Brain microvascular endothelial cell (primary cell): ENCODE measurements at places on chromosomes 5 and 9.

- DNase-seq: no peak
Measured at GRCh38 chr5:175394601-175395000, 49.4 kb downstream of the DRD1 start.

GRCh38 chr5:144183254-144183889 is 12.7 kb downstream of the KCTD16 start:
- DNase-seq: no peak

DNA sequence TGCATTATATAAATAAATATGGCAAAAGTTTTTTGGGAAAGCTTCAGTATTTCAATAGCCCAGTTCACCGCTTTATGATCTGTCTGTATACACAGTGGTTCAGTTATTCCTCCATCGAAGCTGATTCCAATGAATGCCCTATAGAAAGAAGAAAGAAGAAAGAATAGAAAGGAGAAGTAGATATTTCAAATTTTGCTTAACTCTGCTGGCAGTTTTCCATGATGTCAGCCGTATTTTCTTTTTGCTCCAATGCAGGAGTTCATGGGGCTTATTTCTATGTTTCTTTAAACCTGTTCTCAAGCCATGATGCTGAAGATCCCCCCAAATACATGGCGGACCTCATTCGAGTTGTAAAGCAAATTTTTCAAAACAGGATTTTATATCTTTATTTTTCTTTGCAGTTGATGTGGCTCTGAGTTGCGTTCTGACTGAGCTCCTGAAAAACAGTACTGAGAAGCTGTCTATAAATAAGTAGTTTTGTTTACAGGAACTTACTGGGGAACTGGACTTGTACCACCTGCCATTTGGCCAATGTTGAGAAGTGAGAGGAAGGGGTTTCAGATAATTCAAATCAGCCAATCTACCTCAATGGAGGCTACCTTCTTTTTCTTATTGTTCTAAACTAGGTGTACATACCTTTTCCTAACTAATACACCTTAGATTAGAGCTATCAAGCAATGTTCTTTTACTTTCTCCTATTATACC is 418.5 kb upstream of the MEF2C start:
- no peak for DNase-seq

- DNase-seq: no peak
Measured at GRCh38 chr5:115772731-115773475, 43.6 kb downstream of the CDO1 start.

GRCh38 chr9:95756986-95757385 is 118.5 kb upstream of the ERCC6L2 start:
- DNase-seq: peak; percentile 25

DNA sequence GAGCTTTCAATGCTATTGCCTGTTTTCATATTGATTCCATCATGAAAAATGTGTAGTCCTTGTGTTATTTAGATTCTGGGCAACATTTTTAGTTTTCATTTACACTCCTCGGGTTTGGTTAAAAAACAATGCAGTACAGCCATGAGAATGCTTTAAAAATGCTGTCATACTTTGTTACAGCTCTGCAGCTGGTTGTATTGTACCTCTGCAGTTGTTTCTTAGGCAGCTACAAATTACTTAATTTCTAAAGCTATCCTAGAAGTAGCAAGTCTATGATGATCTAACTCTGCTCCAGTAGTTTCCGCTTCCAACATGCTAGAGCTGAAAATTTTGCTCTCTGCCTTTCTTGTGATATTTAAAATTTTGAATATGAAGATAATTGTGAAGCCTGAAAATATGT is 20.2 kb downstream of the SNX18 start:
- DNase-seq: no peak

DNA sequence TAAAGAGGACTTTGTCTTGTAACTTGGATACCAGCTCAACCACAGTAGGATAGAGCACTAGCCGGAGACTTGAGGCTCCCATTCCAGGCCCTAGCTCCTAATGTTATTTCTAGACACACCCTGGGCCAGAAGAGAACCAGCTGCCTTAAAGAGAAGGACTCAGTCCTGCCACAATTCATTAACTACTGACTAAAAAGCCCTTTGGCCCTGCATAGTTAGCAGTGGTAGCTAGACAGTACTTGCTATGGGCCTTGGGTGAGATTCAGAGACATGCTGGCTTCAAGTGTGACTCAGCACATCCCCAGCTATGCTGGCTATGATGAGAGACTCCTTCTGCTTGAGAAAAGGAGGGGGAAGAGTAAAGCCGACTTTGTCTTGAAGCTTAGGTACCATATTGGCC is 47.3 kb downstream of the TMEM167A start:
- DNase-seq: peak; percentile 68

DNA sequence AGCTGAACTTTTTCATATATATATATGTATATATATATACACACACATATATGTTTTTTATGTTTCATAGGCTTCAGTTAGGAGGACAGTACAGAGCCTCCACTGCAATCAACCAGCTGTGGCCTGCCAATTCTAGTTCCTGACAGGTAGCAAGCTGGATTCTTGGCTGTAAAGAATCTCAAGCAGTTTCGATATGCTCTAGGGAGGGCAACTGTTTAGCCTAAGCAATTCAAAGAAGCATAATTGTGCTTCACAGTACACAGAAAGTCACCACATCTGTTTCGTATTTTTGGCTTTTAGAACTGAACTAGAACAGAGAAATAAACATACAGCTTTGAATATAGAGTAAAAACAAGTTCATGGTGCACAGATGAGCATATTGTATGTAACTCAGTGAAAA is 152.4 kb upstream of the ARRDC3 start:
- no peak for DNase-seq

DNA sequence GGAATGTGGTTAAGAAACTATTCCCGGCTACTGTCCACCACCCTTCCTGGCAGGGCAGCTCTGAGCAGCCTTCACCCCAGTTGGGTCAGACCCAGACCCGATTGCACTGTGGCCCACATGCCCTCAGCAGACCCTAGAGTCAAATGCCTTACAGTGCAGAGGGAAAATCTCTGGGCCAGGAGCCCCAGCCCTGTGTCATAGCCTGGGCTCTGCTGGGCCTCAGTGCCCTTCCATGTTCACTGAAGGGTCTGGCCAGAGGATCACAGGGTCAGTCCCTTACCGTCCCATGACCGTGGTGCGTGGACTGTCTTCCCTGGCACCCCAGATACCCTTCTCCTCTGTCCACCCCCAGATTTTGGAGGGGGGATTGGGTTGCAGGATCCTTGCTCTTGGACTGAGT is 73.5 kb upstream of the COL5A1 start:
- no peak for DNase-seq

DNA sequence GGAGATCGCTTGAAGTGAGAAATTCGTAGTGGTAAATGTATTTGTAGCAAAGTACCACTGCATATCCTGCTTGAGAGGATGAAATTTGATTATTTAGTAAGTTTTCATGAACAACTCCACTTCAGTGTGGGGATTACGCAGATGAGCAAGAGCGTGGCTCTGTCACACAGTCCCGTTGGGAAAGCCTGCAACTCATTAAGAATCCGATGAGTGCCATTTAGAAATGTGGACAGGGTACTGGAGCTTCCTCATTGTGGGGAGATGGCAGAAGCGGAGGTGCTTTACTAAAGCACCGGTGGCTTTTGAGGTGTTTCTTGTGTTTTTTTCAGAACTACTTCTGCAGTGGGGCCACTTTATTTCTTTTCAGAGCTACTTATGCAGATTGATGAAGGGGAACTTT is 1.4 kb downstream of the TJP2 start:
- no peak for DNase-seq

GRCh38 chr9:4738866-4739586 is 2.0 kb downstream of the AK3 start:
- no peak for DNase-seq

- DNase-seq: peak; percentile 69
Measured at GRCh38 chr5:55438998-55439397, 95.8 kb downstream of the PLPP1 start.

- DNase-seq: no peak
Measured at GRCh38 chr9:12826924-12827565, 52.2 kb downstream of the LURAP1L start.

GRCh38 chr9:124450241-124450924 is at the start of gene ADGRD2:
Gene ADGRD2, plus strand, starts transcription at chr9:124450451. Its CDS starts 1,216 bp downstream, at chr9:124451667.
- DNase-seq: peak; percentile 5

- DNase-seq: no peak
Measured at GRCh38 chr9:38355115-38355514, 37.4 kb upstream of the ALDH1B1 start.

- DNase-seq: no peak
Measured at GRCh38 chr5:113031557-113031956, 55.0 kb downstream of the DCP2 start.

DNA sequence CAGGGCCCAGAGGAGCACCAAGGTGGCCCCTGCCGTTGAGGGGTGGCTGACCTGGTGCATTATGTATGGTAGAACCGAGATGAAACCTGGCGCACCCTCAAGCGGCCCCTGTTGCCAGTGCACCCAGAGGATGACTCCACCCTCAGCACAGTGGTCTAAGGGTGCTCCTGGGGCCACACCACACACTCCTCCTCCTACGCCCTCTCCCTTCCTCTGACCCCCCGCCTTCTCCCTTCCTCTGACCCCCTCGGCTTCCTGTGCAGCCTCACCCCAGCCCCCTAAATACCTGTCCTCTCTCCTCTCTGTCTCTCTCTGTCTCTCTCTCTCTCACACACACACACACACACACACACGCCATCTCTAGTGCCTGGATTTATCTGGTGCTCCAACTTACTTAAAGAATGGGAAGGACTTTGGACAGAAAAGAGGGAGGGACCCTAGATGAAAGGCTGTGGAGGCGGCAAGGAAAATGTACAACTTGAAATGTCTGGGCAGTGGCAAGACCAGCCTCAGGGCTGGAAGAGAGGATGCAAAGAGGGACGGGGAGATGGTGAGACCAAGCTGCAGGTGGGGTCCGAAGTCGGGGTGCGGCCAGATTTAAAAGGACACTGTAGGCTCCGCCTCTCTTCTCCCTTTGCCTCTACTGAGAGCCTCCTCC is 18.2 kb upstream of the SLC30A5 start:
- no peak for DNase-seq

DNA sequence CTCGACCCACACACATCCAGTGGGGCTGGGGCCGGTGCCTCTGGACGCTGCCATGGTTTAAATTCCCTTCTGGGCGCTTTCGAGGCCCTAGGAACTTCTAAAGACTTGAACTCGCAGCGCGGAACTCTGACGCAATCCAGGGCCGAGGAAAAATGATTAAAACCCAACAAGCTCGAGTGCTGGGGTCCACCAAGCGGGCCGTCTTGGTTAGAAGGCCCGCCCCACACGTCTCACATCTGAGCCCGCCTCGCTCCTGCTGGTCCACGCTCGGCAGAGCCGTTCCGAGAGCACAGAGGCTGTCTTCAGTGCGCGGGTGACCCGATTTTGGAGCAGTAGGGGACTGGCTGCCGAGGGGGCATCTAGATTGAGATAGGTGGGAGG is 1.5 kb downstream of the CRHBP start:
- DNase-seq: no peak

GRCh38 chr5:91957666-91958065 is 574.5 kb upstream of the ARRDC3 start:
- DNase-seq: peak; percentile 72

GRCh38 chr9:117247266-117247665 is 167.6 kb downstream of the ASTN2 start:
- no peak for DNase-seq

DNA sequence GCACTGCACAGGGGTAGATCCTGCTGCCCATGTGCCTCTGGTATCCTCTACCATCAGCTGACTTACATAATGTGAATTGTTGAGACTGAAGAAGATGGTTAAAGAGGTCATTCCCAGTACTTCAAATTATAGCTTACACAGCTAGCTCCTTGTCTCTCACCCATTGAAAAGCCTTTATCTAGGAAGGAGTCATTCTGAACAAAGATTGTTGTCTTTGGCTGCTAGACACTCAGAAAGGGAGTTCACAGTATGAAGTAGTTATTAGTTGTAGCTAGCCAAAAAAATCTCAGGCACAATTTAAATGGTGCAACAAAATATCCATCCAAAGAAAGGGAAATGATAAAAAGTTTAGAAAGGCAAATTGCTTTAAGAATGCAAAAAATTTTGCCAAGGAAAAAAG is 102.0 kb upstream of the NREP start:
- peak; percentile 60 for DNase-seq

DNA sequence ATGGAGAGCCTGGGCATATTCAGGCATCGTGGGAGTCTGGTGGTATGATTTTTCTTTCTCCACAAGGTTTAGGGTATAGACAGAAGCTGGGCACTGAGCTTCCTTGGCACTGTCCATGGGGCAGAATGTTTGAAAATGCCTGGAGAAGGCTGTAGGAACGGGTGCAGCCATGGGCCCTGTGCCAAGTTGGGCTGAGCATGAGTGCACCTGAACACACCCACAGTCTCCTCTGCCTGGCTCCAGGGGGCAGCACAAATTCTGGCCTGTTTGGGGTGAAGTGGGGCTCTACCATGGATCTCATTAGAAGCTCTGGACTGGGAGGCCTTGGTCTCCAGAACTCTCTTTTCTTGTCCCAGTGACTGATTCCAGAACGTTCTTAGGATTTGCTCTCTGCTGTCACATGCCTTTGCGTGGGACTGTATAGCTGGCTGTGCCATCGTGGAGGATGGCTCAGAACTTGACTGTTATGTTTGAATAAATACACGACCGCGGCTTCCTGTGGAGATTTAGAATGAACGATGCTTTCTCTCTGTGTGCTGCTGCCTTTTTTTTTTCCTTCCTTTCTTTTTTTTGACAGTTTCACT is 229.8 kb downstream of the FANCC start:
- no peak for DNase-seq

DNA sequence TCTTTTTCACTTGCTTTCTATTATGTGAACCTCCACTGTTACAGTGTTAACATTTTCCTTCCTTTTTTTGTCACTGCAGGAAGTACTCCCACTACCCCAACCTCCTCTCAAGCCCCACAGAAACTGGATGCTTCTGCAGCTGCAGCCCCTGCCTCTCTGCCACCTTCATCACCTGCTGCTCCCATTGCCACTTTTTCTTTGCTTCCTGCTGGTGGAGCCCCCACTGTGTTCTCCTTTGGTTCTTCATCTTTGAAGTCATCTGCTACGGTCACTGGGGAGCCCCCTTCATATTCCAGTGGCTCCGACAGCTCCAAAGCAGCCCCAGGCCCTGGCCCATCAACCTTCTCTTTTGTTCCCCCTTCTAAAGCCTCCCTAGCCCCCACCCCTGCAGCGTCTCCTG is 18.8 kb downstream of the NUP214 start:
- DNase-seq: no peak

- DNase-seq: no peak
Measured at GRCh38 chr5:56705217-56705616, 110.1 kb upstream of the MAP3K1 start.

GRCh38 chr5:172095368-172096206 is 89.1 kb upstream of the FBXW11 start:
- no peak for DNase-seq
